Skeletal muscle cell (primary cell): ENCODE measurements at places on chromosomes 13 and 19.

- no peak for DNase-seq
Measured at GRCh38 chr19:1568320-1569019, at the start of gene MEX3D. TSS of gene MEX3D (minus strand) at chr19:1568325. CDS start at chr19:1568058, 267 bp downstream.

DNA sequence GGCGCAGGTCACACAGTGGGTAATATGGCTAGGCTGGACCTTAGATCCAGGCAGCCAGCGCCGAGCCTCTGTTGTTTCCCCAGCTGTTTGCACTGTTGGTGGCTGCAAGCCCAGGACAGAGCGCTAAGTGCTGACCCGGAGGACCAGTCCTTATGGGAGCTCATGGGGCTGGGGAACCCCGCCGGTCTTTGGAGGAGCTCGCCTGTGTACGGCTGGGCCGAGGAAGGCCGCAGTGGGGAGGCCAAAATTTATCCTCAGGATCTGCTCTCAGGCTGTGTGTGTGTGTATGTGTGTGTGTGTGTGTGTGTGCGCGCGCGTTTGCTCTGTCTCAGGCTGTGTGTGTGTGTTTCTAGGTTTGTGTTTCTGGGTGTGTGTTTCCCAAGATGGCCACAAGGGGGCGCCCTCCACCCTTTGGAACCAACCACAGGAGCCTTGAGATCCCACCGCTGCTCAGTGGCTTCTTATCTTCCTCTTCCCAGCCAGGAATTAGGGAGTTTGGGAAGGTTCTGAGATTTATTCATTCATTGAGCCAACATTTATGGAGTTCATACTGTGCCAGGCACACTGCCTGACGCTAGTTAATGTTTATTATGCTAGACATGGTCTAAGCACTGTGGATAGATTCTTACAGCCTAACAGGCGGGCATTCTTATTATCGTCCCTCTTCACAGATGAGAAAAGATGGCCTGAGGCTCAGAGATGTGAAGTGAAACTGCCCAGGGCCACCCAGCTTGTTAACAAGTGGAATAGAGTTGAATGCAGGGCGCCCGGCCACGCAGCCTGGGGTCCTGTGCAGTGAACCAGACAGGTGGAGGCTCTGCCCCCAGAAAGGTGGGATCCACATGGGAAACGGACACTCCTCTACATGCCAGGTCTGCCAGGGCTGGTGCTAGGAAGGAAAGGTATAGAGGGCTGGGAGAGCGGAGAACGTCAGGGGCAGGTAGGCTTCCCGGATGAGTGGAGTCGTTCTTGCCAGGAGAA, 13.0 kb downstream of the PGLYRP1 start:
- no peak for DNase-seq

GRCh38 chr13:91381371-91381770, 17.1 kb upstream of the GPC5 start:
- DNase-seq, result peak; percentile 8

- peak; percentile 8 for DNase-seq
Measured at GRCh38 chr13:85093808-85094207, 705.4 kb downstream of the SLITRK6 start.

DNA sequence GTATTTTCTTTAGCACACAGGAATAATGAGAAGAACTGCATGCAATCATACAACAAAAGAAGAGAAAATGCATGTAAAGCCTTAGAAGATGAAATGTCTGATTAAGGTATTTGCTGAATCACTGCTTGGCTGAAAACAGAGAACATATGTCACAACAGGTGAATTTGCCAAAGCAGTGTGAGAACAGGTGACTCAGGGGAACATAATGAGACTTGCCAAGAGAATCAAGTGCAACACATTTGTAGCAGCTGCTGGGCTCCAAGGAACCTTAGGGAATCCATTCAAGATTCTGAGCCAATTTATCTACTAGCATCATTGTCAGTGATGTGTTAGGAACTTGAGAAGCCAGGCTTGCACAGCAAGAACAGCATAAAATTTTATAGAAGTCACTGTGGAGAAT, 273.1 kb downstream of the PCDH20 start:
- DNase-seq, result no peak

- no peak for DNase-seq
Measured at GRCh38 chr19:43505186-43505456, 575 bp upstream of the PHLDB3 start.

DNA sequence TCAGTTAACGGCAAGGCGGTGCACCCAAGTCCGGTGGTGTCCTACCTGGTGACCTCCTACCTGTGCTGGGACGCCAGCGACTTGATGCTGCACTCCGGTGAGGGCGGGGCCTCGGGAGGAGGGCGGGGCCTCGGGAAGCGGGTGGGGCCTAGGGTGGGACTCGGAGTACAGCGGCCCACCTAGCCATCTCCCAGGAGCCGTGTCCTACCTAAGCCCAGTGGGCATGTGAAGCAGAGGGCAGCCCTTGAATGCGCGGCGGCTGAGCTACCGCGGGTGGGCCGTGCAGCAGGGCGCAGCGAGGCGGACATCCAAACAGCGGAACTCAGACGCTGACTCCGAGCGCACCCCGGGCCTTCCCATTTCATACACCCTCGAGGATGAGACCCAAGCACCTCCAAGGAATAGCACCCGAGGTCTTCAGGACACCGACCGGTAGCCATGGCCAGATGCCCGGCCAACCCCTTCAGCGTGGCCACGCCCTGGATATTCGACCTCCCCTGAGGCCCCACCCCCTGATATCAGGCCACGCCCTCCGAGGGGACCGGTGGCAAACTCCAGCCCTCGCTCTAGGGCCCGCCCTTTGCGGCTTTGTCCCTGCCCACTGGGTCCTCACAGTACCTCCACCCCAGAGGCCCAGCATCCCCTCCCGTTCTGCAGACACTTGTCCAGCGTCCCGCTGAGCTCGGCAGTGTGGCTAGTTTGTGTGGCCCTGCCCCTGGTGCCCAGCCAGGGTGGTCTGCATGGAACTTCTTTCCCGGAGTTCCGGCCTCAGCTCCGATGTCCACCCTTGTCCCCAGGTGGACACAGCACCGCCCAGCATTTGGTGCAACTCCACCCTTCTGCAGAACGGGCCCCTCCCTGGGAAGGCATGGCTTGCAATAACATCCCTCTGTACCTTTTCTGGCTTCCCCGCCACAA, 5.4 kb downstream of the KLK1 start:
- DNase-seq, result no peak

DNA sequence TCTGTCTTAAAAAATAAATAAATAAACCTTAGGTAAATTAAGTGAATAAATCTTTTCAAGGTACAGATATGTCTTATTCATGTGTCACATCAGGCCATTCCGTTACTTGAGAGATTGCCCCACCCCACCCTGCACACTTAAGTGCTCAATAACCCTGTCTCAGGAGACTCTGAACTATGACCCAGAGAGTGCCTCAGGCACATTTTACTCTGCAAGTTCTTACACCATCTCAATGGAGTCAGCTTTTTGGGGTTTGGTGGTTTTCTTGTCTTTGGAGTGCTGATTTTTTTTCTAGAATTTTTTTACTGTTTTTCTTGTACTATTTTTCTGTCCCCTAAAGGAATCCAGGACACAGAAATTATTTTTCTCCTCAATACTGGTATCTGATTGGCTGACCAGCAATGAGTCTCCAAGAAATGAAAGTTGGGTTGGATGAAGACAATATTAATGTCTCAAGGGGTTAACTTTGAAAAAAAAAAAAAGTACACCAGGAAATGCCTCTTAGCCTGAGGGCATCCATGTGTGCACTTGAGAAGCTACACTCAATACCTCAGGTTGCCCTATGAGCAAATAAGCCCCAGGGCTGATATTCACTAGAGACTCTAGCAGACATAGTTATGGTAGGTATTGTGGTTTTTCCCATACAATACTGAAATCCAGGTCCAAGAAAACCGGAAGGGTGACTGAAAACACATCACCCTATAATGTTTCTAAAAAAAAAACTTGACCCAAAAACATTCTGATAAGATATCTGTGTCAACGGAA, 114.6 kb upstream of the ZNF91 start:
- DNase-seq, result no peak

DNA sequence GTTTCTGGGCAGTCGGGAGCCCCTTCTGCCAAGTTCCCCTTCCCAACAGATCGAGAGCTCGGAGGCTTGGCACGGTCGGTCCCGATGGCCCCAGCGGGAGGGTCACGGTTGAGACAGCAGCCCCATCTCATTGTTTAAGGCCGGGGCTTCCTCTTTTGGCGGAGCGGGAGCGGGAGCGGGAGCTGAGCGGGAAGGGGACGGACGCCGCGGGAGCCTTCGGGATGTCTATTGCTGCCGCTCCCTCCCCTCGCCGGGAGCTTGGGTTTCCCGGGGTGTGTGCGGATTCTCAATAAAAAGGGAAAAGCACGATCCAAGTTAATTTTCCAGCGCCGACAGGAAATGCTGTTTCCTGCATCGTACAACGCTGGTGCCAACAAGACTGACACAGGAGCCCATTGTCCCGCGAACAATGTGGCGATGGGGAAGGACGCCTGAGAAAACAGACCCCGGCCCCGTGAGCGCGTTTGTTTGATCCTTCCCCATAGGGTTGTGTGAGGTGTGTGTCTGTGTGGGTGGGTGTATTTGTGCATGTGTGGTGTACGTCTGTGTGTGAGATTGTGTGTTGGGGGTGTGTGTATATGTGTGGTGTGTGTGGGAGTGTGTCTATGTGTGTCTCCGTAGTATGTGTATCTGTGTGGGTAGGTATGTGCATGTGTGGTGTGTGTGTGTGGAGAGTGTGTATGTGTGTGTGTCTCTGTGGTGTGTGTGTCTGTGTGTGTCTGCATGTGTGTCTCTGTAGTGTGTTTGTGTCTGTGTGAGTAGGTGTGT, 36.3 kb upstream of the FLT1 start:
- DNase-seq, result no peak

- DNase-seq, result no peak
Measured at GRCh38 chr19:43741075-43741825, 13.5 kb downstream of the SMG9 start.

- no peak for DNase-seq
Measured at GRCh38 chr13:109751477-109751876, 34.9 kb downstream of the IRS2 start.

DNA sequence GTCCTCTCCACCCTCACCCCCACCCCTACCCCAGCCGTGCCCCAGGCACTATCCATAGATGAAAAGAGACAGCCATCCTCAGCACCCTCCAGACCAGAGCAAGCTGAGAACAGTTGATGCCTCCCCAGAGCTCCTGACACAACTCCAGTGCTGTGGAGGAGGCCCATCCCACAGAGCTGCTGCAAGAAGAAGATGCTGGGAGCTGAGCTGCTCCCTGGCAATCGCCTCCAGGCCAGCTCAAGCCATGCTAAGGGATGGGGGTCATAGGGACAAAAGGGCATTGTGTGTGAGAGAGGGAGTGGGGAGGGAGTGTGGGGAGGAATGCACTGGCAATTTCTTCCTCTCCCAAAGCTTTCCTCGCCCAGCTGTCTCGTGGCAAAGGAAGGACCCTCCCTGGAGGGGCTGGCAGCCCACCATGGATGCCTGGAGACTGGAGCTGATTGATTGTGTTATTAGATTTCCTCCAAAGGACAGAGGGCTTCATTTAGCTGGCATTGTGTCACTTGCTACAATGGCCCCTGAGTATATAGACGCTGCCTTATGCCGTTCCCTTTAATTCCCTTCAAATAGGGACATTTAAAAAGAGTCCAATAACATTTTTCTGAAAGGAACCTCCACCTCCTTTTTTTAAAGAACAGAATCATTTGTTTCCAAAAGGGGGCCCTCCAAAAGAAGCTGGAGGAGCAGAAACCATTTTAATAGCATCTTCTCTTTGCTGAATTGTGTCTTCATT, 476.4 kb downstream of the FOXO1 start:
- DNase-seq, result no peak

- DNase-seq, result no peak
Measured at GRCh38 chr13:39566216-39566869, 36.6 kb downstream of the LHFPL6 start.

GRCh38 chr13:33757713-33758112, 60.2 kb upstream of the RFC3 start:
- no peak for DNase-seq

GRCh38 chr13:114058051-114058867, 74.2 kb downstream of the RASA3 start:
- no peak for DNase-seq

DNA sequence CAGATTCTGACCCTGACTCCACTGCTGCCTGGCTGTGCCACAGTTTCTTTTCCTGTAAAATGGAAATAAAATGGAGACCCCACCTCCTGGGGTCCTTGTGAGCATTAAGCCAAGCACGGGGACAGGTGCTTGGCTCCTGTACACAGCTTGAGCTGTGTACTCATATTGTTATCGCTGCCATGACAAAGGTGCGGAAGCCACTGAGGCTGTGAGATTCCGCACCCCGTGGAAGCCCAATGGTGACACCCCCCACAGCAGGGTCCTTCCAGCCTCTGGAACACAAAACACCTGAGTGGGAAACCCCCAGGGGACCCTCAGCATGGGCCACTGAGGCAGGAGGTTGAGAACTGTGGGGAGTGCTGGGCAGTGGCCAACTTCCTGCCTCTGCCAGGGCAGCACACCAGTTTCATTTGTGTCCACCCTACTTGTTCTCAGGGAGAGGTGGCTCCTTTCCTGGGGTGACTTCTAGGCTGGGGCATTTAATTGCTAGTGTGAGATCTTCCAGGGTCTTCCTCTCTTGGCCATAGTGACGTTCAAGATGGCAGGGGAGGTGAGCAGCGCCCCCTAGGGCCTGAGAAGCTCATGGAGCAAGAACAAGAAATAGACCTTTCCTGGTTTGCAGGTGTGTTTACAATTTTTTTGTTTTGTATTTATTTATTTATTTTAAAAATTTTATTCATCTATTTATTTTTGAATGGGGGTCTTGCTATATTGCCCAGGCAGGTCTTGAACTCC, 5.4 kb upstream of the JSRP1 start:
- no peak for DNase-seq

DNA sequence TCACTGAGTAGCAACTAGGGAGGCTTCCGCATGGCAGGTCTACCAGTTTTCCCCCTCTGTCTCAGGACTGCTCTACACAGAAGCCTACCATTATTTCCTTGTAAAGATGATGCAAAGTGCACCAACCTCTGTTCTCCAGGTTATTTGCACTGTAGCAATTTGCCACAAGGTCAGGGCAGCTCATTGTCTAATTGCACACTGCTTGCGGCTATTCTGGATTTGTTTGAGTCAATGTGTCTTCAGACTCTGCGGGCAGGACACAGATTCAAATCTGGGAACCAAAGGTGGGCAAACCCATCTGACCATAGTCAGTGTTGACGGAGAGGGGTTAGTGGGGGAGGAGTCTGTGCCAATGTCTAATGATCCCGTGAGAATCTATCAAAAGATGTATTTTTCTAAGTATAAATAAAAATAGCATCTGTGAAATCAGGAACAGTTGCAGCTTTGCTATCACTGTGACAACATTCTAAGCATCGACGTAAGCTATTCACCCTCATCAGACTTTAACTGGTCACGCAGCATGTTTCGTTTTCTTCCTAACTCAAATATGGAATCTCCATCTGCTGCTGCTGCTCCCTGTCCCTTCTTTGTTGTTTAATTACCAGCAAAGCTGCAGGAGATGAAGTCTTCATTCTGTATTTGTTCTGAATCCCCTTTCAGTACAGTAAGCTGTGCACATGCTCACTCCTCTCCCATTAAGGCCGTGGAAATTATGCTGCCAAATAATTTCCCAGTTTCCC, 26.4 kb downstream of the CYSLTR2 start:
- DNase-seq, result no peak

DNA sequence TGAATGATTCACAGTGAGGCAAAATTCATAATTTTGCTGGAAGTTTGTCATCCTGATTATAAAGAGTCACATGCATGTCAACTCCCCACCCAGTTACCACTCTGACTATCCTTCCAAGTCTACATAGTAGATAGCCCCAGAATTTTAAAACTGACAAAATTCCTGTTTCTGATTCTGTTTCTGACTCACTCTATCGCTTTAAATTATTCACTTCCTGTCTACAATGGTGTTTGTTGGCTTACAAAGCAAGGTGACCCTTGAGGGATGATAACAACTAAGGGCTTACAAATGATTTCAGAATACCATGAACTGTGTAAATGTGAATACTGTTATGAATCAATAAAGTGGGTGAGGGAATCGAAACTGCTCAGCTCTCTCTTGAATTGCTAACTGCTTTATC, 98.7 kb upstream of the KL start:
- no peak for DNase-seq
